NAMALWA (cell line): ENCODE measurements at places on chromosomes 7 and 10.

- DNase-seq = peak; percentile 27
These were observed 73.4 kb upstream of the KCNMA1 start for GRCh38 chr10:77710759-77711682.

DNA sequence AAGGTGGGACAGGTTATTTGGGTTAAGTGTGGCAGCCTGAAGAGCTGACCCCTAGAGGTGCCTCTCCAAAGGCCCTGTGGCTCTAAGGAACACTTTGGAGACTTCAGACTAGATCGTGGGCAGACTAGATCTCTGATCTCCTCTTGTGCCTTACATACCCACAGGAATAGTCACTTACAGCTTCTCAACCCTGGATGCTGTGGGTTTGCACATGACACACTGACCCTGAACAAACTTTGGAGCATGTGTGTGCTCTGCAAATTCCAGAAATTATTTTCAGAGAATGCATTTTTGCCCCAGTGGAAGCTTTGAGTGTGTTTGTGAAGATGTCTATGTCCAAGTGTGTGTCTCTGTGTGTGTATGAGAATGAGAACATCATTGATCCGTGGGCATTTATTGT is 119.6 kb downstream of the EMX2 start:
- no peak for DNase-seq

- DNase-seq = no peak
These were observed 198.0 kb downstream of the PHF14 start for GRCh38 chr7:11171569-11172192.

DNA sequence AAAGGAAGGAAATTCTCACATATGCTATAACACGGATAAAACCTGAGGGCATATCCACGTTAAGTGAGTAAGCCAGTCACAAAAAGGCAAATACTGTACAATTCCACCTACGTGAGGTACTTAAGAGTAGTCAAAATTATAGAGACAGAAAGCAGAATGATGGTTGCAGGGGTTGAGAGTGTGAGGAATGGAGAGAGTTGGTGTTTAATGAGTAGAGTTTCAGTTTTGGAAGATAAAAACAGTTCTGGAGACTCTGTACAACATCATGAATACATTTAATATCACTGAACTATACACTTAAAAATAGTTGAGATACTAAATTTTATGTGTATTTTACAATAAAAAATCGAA is 95.1 kb downstream of the SNX13 start:
- no peak for DNase-seq

GRCh38 chr10:86483664-86484063 is 37.9 kb downstream of the WAPL start:
- DNase-seq = no peak

DNA sequence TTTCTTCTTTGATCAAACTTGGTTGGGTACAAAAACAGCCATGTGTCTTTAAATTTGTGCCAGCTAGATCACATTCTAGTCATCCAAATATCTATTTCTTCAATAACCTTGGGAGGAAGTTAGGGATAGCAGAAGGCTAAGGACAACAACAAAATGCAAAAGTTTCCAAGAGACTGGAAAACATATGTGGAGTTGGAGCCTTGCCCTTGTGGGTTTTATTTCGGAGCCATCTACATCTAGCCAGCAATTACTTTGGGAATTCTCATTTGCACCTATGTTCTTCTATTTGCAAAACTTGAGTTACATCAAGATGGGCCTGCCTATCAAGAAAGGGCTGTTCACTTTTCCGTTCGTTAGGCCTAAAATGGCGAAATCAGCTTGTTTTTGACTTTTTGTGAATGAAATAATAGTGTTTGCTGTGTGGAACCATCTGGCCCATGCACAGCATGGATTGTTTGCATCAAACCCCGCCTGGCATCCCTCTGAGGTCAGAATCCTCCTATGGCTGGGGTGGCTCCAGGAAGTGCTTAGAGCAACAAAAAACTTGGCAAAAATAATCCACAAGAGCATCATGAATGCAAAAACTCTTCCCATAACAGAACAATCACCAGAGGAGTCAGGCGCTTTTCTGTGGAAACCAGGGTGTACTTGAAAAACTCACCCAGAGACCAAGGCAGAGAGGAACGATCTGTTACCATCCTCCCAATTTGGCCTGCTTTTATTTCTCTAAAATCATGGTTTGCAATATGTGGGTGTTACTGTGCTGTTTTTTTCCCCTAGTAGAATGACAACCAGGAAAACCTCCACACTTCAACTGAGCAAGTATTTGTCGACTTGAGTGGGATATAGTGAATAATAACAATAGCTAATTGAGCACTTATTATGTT is 36.2 kb upstream of the XPNPEP1 start:
- DNase-seq = no peak

GRCh38 chr7:138000081-138000701 is 1.7 kb downstream of the CREB3L2 start:
- peak; percentile 79 for DNase-seq

GRCh38 chr7:106205621-106206222 is 79.1 kb downstream of the NAMPT start:
- no peak for DNase-seq

DNA sequence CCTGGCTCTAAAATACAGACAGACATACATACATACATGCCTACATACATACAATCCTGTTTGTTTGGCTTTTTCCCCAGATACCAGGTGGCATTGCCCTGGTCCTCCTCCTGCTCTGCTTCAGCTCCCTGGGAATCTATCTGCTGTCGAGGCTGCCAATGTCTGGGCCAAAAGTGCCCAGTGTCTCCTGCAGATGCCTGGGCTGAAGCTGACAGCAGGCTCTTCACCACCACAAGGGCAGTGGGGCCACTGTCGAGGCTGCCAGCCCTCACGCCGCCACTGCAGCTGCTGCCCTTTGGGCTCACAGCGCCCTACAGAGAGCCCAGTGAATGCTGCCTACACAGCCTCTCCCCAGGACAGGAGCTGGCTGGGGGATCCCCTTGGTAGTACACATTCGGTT is 18.0 kb upstream of the STN1 start:
- DNase-seq = no peak

DNA sequence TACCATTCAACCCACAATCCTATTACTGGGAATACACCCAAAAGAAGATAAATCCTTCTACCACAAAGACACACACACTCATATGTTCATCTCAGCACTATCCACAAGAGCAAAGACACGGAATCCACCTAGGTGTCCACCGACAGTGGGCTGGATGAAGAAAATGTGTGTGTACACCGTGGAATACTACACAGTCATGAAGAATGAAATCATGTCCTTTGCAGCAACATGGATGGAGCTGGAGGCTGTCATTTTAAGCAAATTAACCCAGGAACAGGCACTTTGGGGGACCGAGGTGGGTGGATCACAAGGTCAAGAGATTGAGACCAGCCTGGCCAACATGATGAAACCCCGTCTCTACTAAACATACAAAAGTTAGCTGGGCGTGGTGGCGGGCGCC is 8.3 kb upstream of the FOXL3 start:
- DNase-seq = no peak

DNA sequence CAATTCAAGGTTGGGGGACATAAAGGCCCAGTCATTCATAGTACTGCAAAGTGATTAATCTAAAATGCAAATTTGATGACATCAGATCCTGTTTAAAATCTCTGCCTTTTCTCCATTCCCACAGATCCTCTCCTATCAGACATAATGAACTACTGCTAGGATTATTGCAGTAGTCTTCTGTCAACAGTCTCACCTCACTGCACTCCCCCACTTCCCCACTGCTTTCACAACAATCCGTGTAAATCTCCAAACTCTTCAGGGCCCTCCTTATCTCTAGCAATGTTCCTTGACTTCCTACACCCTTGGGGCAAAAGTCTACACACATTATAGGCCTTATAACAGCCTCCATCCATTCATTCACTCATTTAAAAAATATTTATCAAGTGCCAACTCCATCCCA is 112.4 kb downstream of the KBTBD2 start:
- no peak for DNase-seq

DNA sequence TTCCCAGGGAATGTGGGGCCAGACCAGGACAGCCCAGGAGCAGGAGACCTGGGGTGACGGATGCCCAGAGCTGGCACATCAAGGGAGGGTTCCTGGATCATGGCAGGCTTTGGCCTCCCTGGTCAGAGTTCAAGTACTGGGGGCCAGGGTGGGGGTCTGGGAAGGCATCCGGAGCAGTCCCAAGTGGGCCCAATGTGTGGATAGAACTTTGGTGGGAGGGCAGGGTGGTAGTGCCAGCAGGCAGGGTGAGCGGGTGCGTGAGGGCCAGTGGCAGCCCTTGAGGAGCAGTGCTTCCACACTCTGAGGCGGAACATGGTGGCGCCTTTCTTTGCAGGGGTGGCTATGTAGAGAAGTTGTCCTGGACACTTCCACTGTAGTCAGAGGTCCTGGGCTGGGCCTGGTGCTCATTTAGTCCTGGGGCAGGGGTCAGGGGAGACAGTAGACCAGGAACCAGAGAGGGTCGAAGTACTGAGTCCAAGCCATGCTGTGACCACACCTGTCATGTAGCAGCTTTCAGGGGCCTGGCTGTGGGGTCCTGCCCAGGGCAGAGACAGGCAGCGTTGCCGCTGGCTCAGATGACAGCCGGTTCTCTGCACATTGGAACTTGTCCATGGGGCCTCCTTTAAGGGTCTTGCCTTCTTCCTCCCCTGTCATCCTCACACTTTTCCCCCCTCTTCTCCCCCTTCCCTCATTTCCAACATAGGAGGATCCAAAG is 22.2 kb upstream of the CSGALNACT2 start:
- no peak for DNase-seq

DNA sequence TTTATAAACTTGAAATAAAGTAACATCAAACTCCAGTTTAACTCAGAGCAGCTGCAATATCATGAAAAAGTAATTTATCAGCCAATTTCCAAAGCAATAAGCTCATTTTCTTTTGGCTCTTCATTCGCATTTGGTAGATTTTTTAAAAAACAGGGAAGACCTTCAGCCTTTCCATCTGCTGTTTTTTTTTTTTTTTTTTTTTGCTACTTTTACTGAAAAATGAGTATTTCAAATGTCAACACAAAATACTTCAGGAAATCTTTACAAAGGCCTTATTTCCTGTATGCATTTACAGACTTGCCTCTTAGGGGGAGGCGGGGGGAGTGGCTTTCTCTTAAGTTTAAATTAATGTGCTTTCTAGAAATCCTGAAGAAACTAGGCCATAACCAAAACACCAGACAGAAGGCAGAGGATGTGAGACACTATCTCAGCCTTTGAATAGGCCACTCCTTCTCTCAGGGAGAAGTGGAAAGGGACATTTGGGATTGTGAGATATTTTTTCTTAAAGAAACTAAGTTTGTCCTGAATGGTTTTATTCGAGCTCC is 91.8 kb downstream of the COL28A1 start:
- no peak for DNase-seq

GRCh38 chr10:47447705-47448104 is 36.2 kb downstream of the ANXA8 start:
- DNase-seq = no peak

- DNase-seq = no peak
These were observed 6.3 kb downstream of the LIPF start for GRCh38 chr10:88670497-88670896.

- no peak for DNase-seq
These were observed 29.1 kb downstream of the RSU1 start for GRCh38 chr10:16788125-16788524.

DNA sequence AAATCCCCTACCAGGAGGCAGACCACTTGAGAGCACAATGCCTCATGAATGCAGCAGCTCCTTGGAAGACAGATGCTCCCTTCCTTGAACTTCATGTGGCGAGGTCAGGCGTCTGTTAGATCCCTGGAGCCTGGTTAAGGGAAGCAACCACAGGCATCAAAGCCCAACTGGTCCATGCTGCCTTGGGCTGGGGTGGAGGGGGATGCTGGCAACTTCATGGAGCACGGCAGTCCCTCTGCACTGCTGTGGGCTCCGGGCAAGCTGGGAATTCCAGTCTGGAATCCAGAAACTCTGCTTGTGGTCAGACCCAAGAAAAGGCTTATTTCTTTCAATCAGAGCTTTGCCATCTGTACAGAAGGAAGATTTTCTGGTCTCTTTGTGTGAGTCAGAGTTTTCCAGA is 130.4 kb downstream of the PFKFB3 start:
- DNase-seq = no peak

DNA sequence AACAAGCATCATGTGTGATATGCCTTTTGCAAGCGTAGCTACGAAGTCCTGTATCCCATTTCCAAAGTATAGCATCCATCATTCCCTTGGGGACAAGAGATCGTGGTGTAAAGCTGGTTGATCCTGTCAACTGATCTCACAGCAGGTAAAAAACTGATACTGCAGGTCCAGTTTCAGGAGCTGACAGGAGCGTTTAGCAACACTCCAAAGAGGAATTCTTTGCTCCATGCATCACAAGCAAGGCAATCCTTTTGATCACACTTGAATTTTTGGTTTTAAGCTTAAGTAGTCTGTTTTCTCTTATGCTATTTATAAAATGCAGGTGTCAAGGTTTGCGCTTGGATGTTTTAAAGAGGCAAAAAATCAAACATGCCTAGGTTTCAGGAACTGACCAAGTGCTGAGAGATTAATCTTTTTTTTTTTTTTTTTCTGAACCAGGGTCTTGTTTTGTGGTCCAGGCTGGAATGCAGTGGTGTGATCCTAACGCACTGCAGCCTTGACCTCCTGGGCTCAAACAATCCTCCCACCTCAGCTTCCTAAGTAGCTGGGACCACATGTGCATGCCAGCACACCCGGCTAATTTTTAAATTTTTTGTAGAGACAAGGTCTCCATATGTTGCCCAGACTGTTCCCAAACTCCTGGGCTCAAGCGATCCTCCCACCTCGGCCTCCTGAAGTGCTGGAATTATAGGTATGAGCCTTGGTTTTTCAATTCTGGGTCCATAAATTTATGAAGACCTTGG is 1.8 kb upstream of the ZDHHC4 start:
- no peak for DNase-seq

DNA sequence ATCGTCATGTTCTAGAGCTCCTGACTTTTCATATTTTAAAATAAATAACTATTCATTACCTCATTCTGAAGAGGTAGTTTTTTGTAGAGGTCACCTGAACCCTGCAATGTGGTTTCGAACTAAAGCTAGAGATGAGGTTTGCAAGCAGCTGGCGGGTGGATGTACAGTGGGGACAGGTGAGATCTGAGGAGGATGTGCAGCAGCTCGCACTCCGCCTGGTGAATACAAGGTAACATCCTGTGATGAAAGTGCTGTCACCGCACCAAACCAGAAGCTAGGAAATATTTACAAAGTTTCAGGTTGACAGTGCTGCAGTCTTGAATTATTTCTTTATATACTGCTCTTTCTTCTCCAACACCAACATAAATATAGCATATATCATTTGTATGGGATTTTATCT is 26.5 kb downstream of the NDUFB2 start:
- no peak for DNase-seq

- DNase-seq = no peak
These were observed 45.4 kb downstream of the CTTNBP2 start for GRCh38 chr7:117827862-117828261.

GRCh38 chr7:97024209-97025129 is at the start of gene DLX5:
Gene DLX5 (minus strand): TSS chr7:97024831. CDS start chr7:97024623, 208 bp downstream.
- no peak for DNase-seq

GRCh38 chr10:74855027-74855426 is 28.6 kb downstream of the KAT6B start:
- peak; percentile 38 for DNase-seq

GRCh38 chr7:135733603-135734342 is 5.8 kb upstream of the SLC13A4 start:
- no peak for DNase-seq

- no peak for DNase-seq
These were observed 97.5 kb downstream of the FAM53B start for GRCh38 chr10:124646483-124647352.
